LNCaP clone FGC (cell line): ENCODE measurements at places on chromosomes 2 and 18.

- DNase-seq: no peak
Observed at GRCh38 chr2:126643431-126643830, 12.5 kb upstream of the GYPC start.

- no peak for DNase-seq
Observed at GRCh38 chr2:134140251-134140661, 113.6 kb upstream of the MGAT5 start.

GRCh38 chr2:224777559-224777930, 61.4 kb upstream of the CCDC195 start:
- DNase-seq: no peak

GRCh38 chr18:47381975-47382570, 130.6 kb upstream of the SKOR2 start:
- no peak for DNase-seq

- DNase-seq: no peak
Observed at GRCh38 chr2:226766352-226767055, 33.1 kb downstream of the IRS1 start.
